ENCODE measurements at places on chromosomes 11 and 22. TPM values are rescaled to one million over a fixed set of nuclear protein-coding genes. Genes with fewer than 3 reads are reported as not detected.

Gene ARVCF
- 2.3 TPM for total RNA-seq

Gene ADM
- 93.5 TPM for total RNA-seq

Gene DDTL
- 3.8 TPM for total RNA-seq

Gene KIRREL3
- 0.10 TPM for total RNA-seq

Gene OR10D3
- not detected for total RNA-seq

Gene C11orf16
- total RNA-seq: not detected

Gene CYB5R2
- 1.5 TPM for total RNA-seq

Gene CNTF
- total RNA-seq: 7.8 TPM

Gene UQCC3
- 1.3 TPM for total RNA-seq

Gene MUC5AC
- under 0.01 TPM for total RNA-seq

Gene GLB1L3
- 0.52 TPM for total RNA-seq

Gene HSPB2
- total RNA-seq: not detected

Gene APOL1
- total RNA-seq: 2.7 TPM

Gene AQP11
- total RNA-seq: 0.10 TPM

Gene HPX
- 0.31 TPM for total RNA-seq

Gene KCNJ11
- 0.10 TPM for total RNA-seq

Gene TBX10
- not detected for total RNA-seq

Gene MS4A6A
- 237 TPM for total RNA-seq

Gene SPINDOC
- 3.0 TPM for total RNA-seq

Gene TUB
- total RNA-seq: under 0.01 TPM

Gene C22orf23
- total RNA-seq: not detected

Gene MUC5B
- total RNA-seq: under 0.01 TPM

Gene FAM227A
- total RNA-seq: not detected

Gene IFITM10
- total RNA-seq: 4.8 TPM

Gene KDELR3
- not detected for total RNA-seq

Gene SRRD
- 13.3 TPM for total RNA-seq

Gene GGTLC3
- total RNA-seq: not detected

Gene SPI1
- total RNA-seq: 202 TPM

Gene SMPD1
- total RNA-seq: 21.1 TPM

Gene PDE3B
- 149 TPM for total RNA-seq

Gene TRABD
- total RNA-seq: 44.0 TPM

Gene CARD10
- not detected for total RNA-seq

Gene CCDC134
- 13.6 TPM for total RNA-seq

Gene PLAAT5
- 0.42 TPM for total RNA-seq

Gene CELSR1
- total RNA-seq: 1.6 TPM

Gene OR5AN1
- total RNA-seq: 0.10 TPM

Gene MPZL3
- 16.7 TPM for total RNA-seq

Gene DTX4
- total RNA-seq: 5.2 TPM

Data from mononuclear cell (primary cell).